ENCODE measurements at places on chromosomes 2 and 18.

DNA sequence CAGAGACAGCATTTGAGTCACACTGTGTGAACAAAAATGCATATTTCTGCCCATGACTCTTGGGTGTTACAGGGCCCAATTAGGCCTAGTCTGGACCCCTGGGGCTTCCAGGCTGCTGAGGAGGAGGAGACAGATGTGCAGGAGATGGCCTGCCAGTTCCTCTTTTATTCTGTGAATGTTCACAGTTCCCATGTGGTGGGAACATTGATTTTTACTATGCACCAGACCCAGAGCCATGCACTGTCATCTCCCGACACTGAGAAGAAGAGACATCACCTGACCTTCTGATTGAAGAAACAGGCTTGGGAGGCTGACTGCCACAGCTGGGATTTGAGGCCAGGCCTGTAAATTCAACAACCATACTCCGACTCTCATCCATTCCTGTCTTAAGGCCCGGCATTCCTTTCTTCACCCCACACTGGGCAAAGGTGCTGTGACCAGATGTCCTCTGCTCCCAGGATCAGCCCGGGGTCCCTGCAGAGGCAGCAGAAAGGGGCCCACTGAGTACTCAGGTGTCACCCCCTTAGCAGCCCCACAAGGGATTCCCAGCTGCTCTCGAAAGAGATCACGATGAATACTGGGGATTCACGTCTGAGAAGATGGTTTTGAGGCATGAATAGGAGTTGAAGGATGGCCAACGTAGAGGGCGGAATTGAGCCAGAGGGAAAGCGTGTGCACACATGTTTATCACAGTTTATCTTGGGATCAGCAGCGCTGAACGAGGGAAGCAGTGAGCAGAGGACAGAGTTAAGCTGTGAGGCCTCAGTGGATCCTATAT lies 3.6 kb upstream of the TFCP2L1 start:
- no peak for DNase-seq

DNA sequence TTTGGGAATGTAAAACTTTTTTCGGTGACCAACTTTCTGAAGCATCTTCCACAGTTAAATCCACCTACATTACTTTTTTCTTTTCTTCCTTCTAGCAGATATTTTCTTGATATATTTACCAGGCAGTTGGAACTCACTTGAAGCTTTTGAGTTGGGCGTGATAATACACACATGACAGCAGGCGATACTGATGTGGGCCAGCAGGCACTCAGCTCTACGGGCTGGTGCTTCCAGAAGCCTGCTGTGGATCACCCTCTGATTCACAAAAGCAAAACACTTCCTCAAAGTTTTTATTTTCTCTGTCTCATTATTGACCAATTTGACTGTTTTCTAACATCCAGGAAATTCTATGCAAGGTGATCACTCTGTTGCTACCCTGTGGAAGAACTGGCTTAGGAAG lies 22.9 kb downstream of the GRHL1 start:
- DNase-seq: no peak

DNA sequence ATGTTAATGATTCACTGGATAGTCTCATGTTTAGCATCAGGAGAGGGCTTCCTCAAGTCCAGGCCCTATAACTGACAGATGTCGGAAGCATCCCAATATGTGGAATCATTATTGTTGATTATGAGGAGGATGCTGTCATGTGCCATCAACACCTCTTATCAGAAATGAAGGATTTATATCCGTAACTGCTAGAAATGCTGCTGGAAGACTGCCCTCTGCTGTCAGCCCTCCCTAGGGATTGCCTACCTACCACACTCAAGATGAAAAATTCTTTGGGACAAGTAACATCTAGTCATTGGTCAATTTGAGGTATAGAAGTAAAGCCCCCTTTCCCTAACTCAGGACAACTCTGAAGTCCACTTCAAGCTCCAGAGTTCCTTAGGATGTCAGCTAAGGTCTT lies 1166.5 kb upstream of the NXPH2 start:
- DNase-seq: no peak

GRCh38 chr2:238864207-238865014 lies 16.5 kb downstream of the TWIST2 start:
- DNase-seq: no peak

GRCh38 chr18:80104364-80104779 lies 4.7 kb upstream of the ADNP2 start:
- no peak for DNase-seq

DNA sequence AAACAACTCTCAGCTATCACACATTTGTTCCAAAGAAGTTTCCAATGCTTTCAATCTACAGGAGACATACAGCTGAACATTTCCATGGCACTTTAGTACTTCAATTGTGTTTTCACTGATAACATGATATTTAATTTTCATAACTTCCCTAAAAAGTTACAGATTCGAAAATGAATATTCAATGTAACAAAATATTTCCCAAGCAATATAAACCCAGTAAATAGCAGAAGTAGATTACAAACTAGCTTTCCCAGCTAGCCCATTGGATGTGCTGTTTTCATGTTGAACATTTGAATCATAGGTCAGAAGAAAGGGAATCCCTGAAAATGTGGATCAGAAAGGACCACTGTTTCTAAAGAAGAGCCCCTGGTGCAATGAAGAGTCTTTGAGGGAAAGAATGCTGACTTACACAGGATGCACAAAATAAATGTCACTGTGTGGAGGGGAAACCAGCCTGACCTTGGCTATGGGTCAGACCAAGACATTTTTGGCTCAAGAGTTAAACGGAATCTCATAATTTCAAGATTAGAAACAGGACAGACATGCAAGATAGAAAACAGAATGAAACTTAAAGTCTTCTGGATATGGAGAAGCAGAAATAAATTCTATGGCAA lies 22.5 kb downstream of the CYTIP start:
- peak; percentile 35 for DNase-seq

GRCh38 chr2:8997631-8998030 lies 5.9 kb downstream of the MBOAT2 start:
- DNase-seq: no peak
